ENCODE measurements at places on chromosomes 11 and 22. TPM values are rescaled to one million over a fixed set of nuclear protein-coding genes. Genes with fewer than 3 reads are reported as not detected.

Gene SLC7A4
- not detected for total RNA-seq

Gene GLB1L2
- 0.99 TPM for total RNA-seq

Gene LGALS12
- total RNA-seq, result not detected

Gene SCN3B
- 5.8 TPM for total RNA-seq

Gene HPX
- total RNA-seq, result 2.5 TPM

Gene ACTN3
- total RNA-seq, result not detected

Gene PSMA1
- 152 TPM for total RNA-seq

Gene EXT2
- 103 TPM for total RNA-seq

Gene OR4A16
- total RNA-seq, result not detected

Gene EWSR1
- total RNA-seq, result 209 TPM

Gene OR56A1
- total RNA-seq, result under 0.01 TPM

Gene SLC35C1
- total RNA-seq, result 29.4 TPM

Gene MYOD1
- total RNA-seq, result not detected

Gene SCGB1A1
- not detected for total RNA-seq

Gene CARD18
- not detected for total RNA-seq

Gene THYN1
- total RNA-seq, result 71.5 TPM

Gene FAM180B
- not detected for total RNA-seq

Gene MPEG1
- total RNA-seq, result not detected

Gene SCARF2
- 17.4 TPM for total RNA-seq

Gene C11orf86
- not detected for total RNA-seq

Gene IFITM10
- total RNA-seq, result not detected

Gene PATE4
- total RNA-seq, result not detected

Gene BARX2
- total RNA-seq, result not detected

Gene KCNE3
- total RNA-seq, result 1.4 TPM

Gene PLEKHA7
- total RNA-seq, result 0.39 TPM

Gene MRGPRX4
- total RNA-seq, result not detected

Gene OR52I2
- not detected for total RNA-seq

Gene RFPL3
- total RNA-seq, result not detected

Gene MMP20
- total RNA-seq, result not detected

Gene TNNT3
- total RNA-seq, result not detected
